Activated CD4-positive, alpha-beta memory T cell treated with anti-CD3 and anti-CD28 coated beads for 36 hours (primary cell): ENCODE measurements at places on chromosomes 2 and 18.

DNA sequence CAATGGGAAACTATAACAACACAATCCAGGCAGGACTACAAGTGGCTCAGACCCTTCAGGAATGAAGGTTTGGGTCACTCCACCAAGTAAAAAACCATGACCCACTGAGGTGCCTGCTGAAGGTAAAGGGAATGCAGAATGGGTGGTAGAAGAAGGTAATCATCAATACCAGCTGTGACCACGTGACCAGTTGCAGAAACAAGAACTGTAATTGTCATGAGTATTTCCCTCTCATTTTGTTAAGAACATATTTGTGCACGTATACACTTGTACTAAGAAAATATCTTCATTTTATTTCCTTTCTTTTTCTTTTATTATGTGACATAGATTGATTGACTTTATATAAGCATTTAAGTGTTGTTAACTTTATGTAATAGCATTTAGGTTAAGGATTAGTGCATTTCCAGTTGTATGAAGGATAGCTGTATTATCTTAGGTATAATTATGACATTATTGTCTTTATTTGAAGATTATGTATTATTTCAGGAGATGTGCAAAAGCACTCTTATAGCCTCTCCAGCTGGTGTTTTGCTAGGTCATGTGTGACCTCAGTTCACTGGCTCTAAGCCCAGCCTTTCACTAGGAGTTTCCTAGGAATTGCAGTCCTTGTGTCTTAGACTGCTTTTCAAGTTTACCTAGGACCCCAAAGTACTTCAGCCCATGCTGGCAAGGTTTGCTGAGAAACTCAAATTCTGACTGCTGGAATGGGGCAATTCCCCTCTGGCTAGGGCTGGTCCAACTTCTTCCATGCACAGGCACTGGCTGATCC, 125.7 kb upstream of the DPP10 start:
- H3K4me1 ChIP-seq = no peaks in the 10 kb centered on the region
- H3K27me3 ChIP-seq = peaks cover 4% of the 10 kb centered on the region
- DNase-seq = no peak

DNA sequence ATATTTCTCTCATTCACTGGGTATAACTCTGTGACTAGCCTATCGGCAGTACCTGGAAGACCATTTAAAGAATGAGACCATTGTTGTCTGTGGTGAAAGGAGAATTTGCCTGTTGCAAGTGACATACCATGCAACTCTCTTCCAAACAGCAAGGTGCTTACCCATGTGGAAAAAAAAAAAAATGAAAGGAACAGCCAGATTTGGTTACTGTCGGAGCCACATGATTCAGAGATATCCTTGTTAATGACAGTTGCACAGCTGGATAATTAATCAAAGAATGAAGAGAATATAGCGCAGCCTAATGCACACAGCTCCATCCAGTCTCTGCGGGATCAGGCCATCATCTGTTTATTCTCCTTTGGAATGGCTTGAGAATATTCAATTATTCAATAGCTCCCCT, 141.8 kb downstream of the HRH4 start:
- no peaks in the 10 kb centered on the region for H3K4me1 ChIP-seq
- DNase-seq = no peak
- H3K4me3 ChIP-seq = no peak overlapping the region

- no peaks in the 10 kb centered on the region for H3K27me3 ChIP-seq
- no peak for DNase-seq
- no peak overlapping the region for H3K27ac ChIP-seq
- no peak overlapping the region for H3K4me3 ChIP-seq
- H3K36me3 ChIP-seq = peaks cover 51% of the 10 kb centered on the region
- no peaks in the 10 kb centered on the region for H3K4me1 ChIP-seq
Measured at GRCh38 chr18:79746730-79747129, 51.0 kb upstream of the KCNG2 start.

GRCh38 chr2:84435345-84436025, 23.6 kb downstream of the SUCLG1 start:
- H3K36me3 ChIP-seq = peaks cover 41% of the 10 kb centered on the region
- H3K27ac ChIP-seq = no peak overlapping the region
- no peak for DNase-seq
- H3K4me3 ChIP-seq = no peak overlapping the region
- H3K4me1 ChIP-seq = peaks cover 4% of the 10 kb centered on the region
- no peaks in the 10 kb centered on the region for H3K27me3 ChIP-seq

DNA sequence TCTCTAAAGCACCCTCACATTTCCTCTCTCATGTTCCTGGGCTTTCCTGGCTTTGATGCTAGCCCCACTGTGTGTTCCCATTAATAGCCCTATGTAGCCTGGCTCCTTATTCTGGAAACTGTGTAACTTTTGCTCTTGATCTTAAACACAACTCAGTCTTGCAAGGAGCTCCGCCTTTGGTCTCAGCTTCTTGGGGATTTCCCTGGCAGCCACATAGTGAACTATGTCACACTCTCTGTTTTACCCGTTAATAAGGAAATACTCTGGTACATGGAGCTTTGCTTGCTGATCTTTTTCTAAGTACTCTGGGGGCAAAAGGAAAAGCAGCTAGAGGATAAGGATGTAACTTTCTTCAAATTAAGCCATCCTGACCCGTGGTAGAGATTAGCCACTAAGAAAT, 259.3 kb downstream of the NEDD4L start:
- no peak overlapping the region for H3K4me3 ChIP-seq
- peak; percentile 51 for DNase-seq
- H3K27me3 ChIP-seq = peaks cover 3% of the 10 kb centered on the region
- no peak overlapping the region for H3K27ac ChIP-seq

DNA sequence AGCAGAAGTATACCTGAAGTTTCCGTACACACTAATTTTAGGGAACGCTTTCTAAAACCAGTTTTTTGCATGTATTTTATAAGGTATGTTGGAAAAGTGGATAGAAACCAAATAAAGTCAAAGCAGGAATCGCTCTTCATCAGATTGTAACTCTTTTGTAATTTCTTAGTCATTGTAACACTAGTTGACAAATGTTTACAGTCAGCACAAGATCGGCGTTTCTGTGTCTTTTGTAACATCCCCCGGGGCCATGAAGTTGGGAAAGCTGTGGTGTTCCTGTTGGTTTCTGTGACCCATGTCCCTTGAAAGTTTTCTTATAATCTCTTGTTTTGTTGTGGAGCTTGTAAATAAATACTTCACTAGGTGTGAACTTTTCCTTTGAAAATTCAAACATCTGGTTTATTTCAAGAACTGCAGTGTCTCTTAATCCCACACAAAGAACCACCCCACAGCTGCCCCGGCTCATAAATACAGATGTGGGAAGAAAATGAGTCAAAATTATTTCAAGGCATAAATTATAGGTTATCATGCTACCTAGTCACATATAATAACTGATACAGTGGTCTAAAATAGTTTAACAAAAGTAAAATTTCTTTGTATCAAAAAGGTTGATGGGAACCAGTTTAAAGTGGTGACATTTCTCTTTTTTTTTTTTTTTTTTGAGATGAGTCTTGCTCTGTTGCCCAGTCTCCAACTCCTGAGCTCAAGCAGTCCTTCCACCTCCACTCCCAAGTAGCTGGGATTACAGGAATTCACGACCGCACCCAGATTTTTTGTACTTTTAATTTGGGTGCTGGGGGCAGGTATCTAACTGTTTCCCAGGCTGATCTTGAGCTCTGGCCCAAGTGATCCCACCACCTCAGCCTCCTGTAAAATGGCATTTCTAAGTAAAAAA, 751 bp upstream of the NMI start:
- H3K4me3 ChIP-seq = peak overlapping the region; percentile 95
- H3K4me1 ChIP-seq = peaks cover 36% of the 10 kb centered on the region
- H3K27me3 ChIP-seq = peaks cover 1% of the 10 kb centered on the region
- peak overlapping the region; percentile 97 for H3K27ac ChIP-seq
- H3K36me3 ChIP-seq = peaks cover 8% of the 10 kb centered on the region

GRCh38 chr2:219737270-219737691, 109.9 kb downstream of the SLC4A3 start:
- no peaks in the 10 kb centered on the region for H3K36me3 ChIP-seq
- no peak overlapping the region for H3K27ac ChIP-seq
- H3K4me3 ChIP-seq = no peak overlapping the region
- peaks cover 9% of the 10 kb centered on the region for H3K27me3 ChIP-seq
- DNase-seq = no peak

DNA sequence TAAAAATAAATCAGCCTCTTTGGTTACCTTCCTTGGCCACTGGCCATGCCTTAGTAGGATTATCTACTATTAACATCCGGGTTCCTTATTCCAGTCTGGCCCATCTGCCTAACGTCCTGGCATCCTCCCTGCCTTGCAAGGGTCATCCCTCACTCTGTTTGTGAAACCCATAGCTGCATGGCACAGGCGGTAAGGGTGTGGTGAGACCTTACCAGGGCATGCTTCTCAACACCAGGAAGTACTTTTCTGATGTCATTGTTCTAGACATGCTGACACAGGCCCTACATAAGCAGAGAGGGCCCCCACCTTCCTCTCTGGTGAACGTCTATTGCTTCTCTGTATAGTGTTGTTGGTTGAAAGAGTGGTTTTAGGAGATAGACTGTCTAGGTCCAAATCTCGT, 296.8 kb upstream of the SPRED2 start:
- no peak overlapping the region for H3K4me3 ChIP-seq
- no peak overlapping the region for H3K27ac ChIP-seq
- no peaks in the 10 kb centered on the region for H3K27me3 ChIP-seq
- no peak for DNase-seq

GRCh38 chr18:48161191-48161910, 230.9 kb upstream of the SMAD2 start:
- peaks cover 4% of the 10 kb centered on the region for H3K27me3 ChIP-seq
- no peak overlapping the region for H3K27ac ChIP-seq
- peak; percentile 78 for DNase-seq
- H3K4me1 ChIP-seq = peaks cover 3% of the 10 kb centered on the region

DNA sequence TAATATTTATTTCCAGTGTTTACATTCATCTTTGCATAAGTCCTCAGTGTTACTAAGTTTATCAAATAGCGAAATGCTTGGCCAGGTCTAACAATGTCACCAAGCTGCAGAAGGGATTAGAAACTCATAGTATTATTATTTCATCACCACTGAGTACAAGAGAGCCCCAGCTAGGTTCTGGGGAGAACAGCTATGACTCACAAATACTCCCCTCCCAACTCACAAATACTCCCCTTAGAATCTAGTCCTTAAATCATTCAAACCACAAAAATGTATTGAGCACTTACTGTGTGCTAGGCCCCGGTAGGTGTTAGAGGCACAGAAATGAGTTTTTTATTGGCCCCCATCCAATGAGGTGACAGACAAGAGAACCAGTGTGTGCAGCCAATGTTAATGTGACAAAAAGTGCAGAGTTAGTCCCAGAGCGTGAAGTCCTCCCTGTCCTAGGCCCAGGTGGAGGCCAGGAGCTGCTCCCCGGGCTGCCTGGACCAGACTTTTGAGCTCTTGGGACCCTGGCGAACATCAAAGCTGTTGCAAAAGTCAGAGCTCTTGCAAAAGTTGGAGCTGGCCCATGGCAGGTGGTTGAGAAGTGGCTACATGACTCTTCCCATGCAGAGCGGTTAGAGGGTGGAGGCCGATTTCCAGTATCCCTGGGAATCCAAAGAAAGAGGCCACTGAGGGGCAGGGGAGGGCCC, 9.8 kb downstream of the STEAP3 start:
- H3K27ac ChIP-seq = no peak overlapping the region
- H3K27me3 ChIP-seq = no peaks in the 10 kb centered on the region
- no peak for DNase-seq
- no peak overlapping the region for H3K4me3 ChIP-seq

- peaks cover 11% of the 10 kb centered on the region for H3K36me3 ChIP-seq
- H3K27ac ChIP-seq = no peak overlapping the region
- peak; percentile 41 for DNase-seq
- H3K4me3 ChIP-seq = no peak overlapping the region
Measured at GRCh38 chr2:230569298-230569697, 143.3 kb upstream of the CAB39 start.

GRCh38 chr18:3596637-3597384, 146.8 kb downstream of the TGIF1 start:
- peaks cover 55% of the 10 kb centered on the region for H3K4me1 ChIP-seq
- no peaks in the 10 kb centered on the region for H3K27me3 ChIP-seq
- DNase-seq = peak; percentile 78
- H3K4me3 ChIP-seq = peak overlapping the region; percentile 93

DNA sequence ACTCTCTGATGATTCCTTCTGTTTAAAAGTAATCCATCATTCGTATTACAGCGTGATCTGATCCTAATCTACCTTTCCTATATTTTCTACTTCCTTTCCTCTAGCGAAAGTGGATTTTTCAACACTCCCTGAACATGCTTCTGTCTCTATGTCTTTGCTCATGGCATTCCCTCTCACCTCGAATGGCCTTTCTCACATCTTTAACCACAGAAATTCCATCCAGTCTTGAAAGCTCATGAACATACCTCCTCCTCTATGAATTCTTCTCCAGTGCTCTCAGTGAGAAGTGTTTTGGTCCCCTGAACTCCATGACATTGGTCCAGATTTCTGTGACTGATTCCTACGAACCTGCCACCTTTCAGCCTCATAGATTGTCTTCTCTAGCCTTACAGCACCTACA, 323.2 kb downstream of the RAD51AP2 start:
- no peaks in the 10 kb centered on the region for H3K36me3 ChIP-seq
- no peak for DNase-seq
- H3K27me3 ChIP-seq = no peaks in the 10 kb centered on the region
- H3K4me3 ChIP-seq = no peak overlapping the region
- no peaks in the 10 kb centered on the region for H3K4me1 ChIP-seq
- no peak overlapping the region for H3K27ac ChIP-seq

GRCh38 chr2:69214898-69215297, 172.1 kb downstream of the GFPT1 start:
- DNase-seq = no peak
- H3K27me3 ChIP-seq = no peaks in the 10 kb centered on the region
- H3K4me1 ChIP-seq = no peaks in the 10 kb centered on the region
- H3K4me3 ChIP-seq = no peak overlapping the region
- no peaks in the 10 kb centered on the region for H3K36me3 ChIP-seq
- H3K27ac ChIP-seq = no peak overlapping the region

GRCh38 chr18:49747876-49748275, 65.5 kb downstream of the ACAA2 start:
- no peak overlapping the region for H3K27ac ChIP-seq
- no peak for DNase-seq
- H3K27me3 ChIP-seq = peaks cover 2% of the 10 kb centered on the region
- no peak overlapping the region for H3K4me3 ChIP-seq
- no peaks in the 10 kb centered on the region for H3K36me3 ChIP-seq

DNA sequence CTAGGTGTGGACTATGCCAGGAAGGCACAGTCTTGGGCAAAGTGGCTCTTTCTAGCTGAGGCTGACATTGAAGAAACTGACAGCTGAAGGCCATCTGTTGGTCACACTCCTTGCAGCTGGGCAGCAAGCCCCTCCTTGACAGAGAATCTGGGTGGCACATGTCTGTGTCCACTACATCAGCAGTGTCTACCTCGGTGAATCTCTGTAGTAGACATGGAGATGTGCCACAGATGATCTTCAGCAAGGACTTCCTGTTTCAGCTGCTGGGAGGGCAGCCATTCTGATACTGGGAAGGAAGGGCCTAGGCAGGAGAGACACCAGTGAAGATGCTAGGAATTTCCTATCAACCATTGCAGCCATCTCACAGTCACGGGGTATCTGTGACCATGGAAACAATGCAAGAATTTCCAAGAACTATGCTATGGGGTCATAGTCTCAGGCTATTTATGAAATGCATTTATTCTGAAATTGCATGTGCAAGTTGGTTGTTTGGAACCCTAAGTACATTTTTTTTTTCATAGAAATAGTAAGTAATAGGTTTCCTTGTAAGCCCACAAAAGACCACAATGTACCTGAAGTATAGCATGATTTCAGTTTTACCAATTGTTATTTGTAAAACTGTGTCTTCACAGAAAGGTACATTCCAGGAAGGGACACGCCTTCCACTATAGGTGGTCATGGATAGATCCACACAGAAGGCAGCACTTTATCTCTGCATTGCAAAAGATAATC, 63.8 kb upstream of the DARS1 start:
- H3K27me3 ChIP-seq = no peaks in the 10 kb centered on the region
- peak; percentile 34 for DNase-seq
- peak overlapping the region; percentile 37 for H3K4me3 ChIP-seq
- H3K4me1 ChIP-seq = peaks cover 76% of the 10 kb centered on the region

- H3K27me3 ChIP-seq = no peaks in the 10 kb centered on the region
- H3K4me1 ChIP-seq = peaks cover 63% of the 10 kb centered on the region
- H3K4me3 ChIP-seq = peak overlapping the region; percentile 66
Measured at GRCh38 chr2:207328944-207329386, 163.2 kb upstream of the KLF7 start.
